ENCODE measurements at places on chromosomes 5 and 9.
A peak's percentile ranks its signal among the peaks of the same experiment; 100 is the strongest.

GRCh38 chr5:31531543-31531887, 378 bp downstream of the DROSHA start:
- DNase-seq = peak; percentile 6

DNA sequence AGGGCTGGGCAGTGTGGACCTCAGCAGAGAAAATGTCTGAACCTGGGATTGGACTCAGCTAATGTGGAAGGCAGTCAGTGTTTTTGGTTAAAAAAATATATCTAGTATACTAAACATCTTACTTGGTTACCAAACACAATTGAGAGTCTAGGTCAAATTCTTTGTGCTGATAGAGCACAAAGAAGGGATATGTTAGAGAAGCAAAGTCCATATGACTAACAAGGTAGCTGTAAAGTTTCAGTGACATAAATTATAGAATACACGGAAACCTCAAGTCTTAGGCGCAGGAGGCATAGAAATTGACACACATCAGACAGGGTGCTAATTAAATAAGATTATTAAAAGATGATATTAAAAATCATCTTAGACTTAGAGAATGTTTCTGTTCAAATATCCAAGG, 718.3 kb downstream of the TLR4 start:
- no peak for DNase-seq

GRCh38 chr5:53991942-53992341, 318.4 kb downstream of the ARL15 start:
- no peak for DNase-seq

DNA sequence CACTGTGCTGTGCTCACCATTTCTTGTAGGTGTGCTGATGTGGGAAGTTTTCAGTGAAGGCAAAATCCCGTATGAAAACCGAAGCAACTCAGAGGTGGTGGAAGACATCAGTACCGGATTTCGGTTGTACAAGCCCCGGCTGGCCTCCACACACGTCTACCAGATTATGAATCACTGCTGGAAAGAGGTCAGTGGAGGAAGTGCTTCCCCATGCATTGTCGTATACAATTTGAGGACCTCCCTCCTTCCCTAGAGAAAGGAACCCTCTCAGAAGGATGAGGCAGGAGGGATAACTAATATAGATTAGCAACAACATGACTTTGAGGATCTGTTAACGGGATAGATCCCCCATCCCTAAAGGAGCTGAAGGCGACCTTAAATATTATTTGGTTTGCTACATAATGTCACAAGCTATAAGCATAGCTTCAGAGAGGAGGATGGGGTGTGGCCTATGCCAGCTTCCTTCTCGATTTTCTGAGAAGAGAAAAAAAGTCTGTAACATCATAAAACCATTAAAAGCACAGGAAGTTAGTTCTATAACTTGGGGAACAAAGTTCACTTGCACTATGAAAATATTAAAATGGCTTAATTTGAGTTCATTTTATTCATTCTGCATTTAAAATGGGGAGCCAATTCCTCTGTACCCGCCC, 17.0 kb upstream of the CYFIP2 start:
- DNase-seq = no peak

DNA sequence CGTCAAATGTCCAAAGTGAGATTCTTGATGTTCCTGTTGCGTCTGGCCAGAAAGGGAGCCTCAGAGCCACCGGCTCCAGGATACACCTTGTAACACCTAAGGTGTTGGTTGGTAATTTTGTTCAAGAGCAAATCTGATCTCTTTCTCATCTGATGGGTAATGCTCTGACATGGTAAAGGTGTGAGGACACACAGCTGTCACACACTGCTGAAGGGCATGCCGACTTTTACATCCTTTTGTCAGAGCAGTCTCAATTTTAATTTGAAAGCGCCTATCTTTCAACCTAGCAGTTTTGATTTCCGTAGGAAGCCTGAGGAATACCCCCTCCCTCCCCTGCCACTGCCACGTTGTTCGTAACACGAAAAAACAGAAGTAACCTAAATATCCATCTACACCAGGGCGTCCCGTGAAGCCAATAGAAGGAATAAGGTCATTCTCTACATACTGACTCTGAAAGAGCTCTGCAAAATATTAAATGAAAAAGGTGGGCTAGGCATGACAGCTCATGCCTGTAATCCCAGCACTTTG, 57.4 kb downstream of the TSTD2 start:
- DNase-seq = no peak

- DNase-seq = no peak
Observed at GRCh38 chr9:75432888-75433287, 344.6 kb downstream of the OSTF1 start.

GRCh38 chr9:127809540-127810377, 7.1 kb downstream of the FPGS start:
- no peak for DNase-seq

GRCh38 chr5:38692346-38692745, 135.9 kb upstream of the LIFR start:
- DNase-seq = no peak

GRCh38 chr5:73686912-73687311, 60.9 kb downstream of the ARHGEF28 start:
- no peak for DNase-seq

DNA sequence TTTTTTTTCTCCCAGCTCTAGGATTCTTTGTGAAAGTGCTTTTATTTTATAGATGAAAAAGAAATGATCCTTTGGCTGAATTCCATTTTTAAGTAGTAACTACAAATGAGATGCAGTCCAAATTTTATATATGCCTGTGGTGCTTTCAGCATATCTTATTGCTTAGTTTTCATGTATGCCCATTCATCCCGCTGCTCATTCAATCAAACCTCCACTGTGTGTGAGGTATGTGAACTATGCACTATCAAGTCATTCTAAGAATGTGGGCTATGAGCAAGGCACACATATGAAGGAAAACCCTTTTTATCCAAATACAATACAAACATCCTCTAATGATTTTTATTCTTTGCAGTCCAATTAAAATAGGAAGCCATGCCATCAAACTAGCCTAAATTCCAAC, 1069.1 kb upstream of the DMAC1 start:
- no peak for DNase-seq

GRCh38 chr9:14159440-14160216, 154.3 kb downstream of the NFIB start:
- no peak for DNase-seq
